ENCODE measurements at places on chromosomes 2 and 18. TPM values are rescaled to one million over a fixed set of nuclear protein-coding genes. Genes with fewer than 3 reads are reported as not detected.

The LYG1 gene
- 0.34 TPM for total RNA-seq

The B3GNT7 gene
- 13.0 TPM for total RNA-seq

The ANKRD62 gene
- under 0.01 TPM for total RNA-seq

The SPOPL gene
- total RNA-seq = 17.2 TPM

The WNT6 gene
- not detected for total RNA-seq

The HOXD8 gene
- total RNA-seq = 23.8 TPM

The CCDC148 gene
- 0.34 TPM for total RNA-seq

The MEMO1 gene
- 33.9 TPM for total RNA-seq

The SNORC gene
- total RNA-seq = 0.34 TPM

The WBP1 gene
- total RNA-seq = 37.3 TPM

The TXNDC9 gene
- 69.5 TPM for total RNA-seq

The PCARE gene
- total RNA-seq = not detected

The D2HGDH gene
- total RNA-seq = 10.3 TPM

The BOLL gene
- not detected for total RNA-seq

The LOXHD1 gene
- total RNA-seq = 0.26 TPM

The LYPD6B gene
- total RNA-seq = 0.11 TPM

The IKZF2 gene
- total RNA-seq = 1.0 TPM

The SNRPD1 gene
- 22.8 TPM for total RNA-seq

The RUFY4 gene
- not detected for total RNA-seq

The UGT1A6 gene
- not detected for total RNA-seq

The TMEM17 gene
- 2.1 TPM for total RNA-seq

The SLC4A5 gene
- 0.11 TPM for total RNA-seq

The IL1R2 gene
- 0.33 TPM for total RNA-seq

Data from dermis lymphatic vessel endothelial cell (primary cell).